Left forelimb (tissue), 1 donor: ENCODE measurements at places on chromosomes 11 and 22.

- DNase-seq: no peak
Observed at GRCh38 chr22:26559961-26560575, 29.9 kb downstream of the TPST2 start.

GRCh38 chr11:123231777-123232176, 36.7 kb upstream of the CLMP start:
- no peak for DNase-seq

DNA sequence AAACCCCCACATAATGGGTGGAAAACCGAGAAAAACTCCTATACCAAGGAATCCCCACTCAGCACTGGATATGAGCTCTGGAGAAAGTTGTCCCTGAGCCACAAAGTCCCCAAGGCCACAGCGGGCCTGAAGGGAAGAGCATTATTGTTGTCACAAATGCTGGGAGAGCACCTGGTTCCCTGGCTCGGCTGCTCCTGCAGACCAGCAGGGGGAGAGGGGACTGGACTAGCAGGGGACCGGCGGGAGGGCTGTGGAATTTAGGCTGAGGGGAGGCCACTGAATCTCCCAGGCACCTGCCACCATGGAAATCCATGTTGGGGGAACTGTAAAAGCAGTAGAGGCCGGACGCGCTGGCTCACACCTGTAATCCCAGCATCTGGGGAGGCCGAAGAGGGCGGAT, 7.0 kb downstream of the PC start:
- DNase-seq: no peak

- no peak for DNase-seq
Observed at GRCh38 chr11:128553662-128554362, 33.5 kb downstream of the ETS1 start.

GRCh38 chr11:120471131-120471530, 40.4 kb upstream of the GRIK4 start:
- DNase-seq: no peak

DNA sequence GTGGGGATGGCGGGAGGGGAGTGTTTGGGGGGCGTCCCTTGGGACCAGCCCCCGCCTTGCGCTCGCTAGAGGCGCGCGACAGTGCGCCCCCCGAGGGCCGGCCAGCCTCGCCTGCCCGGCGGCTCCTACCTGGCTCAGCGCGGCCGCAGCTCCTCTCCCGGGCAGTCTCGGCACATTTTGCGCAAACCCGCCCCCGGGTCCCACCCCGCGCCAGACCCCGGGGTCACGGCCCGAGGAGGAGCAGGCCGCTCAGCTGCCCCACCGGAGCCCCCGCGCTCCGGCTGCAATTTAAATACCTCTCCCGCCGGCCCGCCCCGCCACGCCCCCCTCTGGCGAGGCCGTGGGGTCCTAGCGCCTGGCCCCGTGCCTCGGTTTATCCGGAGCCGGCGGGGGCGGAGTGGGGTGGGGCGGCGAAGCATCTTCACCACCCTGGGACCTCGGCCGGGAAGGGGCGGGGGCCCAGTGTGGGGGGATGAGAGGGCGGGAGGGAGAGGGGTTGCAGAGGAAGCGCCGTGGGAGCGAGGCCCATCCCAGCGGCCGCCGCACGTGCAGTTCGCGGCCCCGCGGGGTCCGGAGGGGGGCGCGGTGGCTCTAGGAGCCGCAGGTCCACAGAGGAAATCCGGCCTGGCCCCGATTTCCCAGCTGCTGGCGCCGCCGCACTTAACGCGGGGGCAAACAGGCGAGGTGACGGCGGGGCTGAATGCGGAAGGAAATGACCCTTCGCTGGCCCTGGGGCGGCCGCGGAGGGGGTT, at the start of gene LRRC32:
LRRC32 (minus strand) TSS at position 263 of the 752 bp plus-strand sequence. CDS start 4,793 bp downstream, outside the sequence.
- no peak for DNase-seq

DNA sequence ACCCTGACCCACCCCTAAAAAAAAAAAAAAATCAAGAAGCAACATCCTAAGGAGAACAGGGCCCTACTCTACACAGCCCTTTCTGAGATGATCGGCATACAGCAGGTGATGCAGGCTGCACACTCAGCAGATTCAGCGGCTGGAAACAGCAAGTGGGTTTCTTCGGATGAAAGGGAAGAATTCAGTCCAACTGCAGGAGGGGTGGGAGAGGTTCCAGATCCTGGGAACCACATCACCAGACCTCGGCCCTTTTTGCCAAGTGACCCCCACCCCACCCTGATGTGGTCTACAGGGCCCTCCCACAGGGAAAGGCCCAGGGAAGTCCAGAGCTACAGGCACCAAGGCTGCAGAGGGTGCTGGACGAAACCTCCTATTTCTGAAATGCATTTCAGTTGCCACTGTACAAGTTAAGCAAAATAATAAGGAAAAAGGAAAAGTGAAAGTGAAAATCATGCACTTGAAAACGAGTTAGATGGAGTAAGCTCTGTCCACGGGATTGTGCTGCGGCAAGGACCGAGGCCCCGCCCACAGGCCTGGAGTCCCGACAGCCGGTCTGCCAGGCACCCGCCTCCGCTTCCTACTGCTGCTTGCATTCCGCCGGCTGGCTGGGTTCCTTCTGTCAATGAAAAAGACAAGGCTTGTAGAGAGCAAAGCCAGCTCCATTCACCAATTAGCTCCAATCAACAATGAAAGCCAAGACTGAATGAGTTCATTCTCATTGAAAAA, 16.0 kb upstream of the PHLDA2 start:
- peak; percentile 87 for DNase-seq

DNA sequence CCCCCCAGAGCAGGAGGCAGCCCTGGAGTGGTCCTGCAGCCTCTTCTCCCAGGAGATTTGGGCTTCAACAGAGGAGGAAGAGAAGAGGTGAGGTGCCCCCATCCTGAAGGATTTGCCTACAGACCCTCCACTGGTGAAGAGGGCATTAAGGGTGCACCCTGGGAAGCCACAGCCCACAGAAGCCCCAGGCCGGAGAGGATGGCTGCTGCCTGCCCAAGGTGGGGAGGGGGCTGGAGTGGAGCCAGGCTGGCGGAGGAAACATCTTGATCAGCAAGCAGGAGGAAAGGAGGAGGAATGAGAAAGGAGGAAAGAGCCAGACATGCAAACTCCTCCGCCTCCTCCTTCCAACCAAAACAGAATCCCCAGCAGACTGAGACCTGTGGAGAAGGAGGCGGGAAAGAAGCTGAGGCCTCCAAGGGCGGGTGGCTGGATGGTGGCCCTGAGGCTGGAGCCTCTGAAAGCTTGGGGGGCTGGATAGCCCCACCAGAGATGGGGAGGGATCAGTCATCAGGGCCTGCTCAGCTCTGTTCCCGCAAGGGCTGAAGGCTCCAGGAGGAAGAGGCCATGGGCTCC, 31.3 kb downstream of the ARRB1 start:
- DNase-seq: no peak

GRCh38 chr22:33409079-33409478, 350.9 kb upstream of the SYN3 start:
- no peak for DNase-seq

- DNase-seq: no peak
Observed at GRCh38 chr22:43550672-43551071, 138.9 kb downstream of the MPPED1 start.

DNA sequence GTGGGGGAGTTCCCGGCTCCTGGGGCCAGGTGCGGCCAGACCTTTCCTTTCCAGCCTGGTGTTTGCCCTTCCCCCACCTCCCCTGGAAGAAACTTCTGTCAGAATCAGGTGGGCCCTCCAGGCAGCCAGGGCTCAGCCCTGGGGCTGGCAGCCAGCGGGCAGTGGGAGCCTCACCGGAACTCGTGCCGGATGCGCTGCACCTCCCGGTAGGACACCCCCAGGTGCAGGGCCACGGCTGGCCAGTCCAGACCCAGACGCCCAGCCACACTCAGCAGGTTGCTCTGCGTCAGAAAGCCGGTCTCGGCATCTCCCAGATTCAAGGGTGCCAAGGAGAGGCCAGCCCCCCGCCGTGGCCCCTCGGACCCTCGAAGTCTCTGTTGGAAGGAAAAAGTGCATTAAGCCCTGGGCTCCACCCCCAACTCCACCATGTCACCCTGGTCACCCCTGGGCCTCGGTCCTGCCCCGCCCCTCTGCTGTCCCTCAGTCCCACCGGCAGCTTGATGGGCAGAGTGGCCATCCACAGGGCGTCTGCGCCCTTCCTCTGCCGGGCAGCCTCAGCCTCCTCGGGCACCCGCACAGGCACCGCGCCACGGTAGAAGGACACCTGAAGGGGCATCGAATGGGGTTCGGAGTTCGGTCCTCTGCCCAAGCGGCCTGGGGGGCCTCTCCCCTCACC, 1.7 kb upstream of the SLC25A22 start:
- no peak for DNase-seq
